ENCODE measurements at places on chromosomes 5 and 9. TPM values are rescaled to one million over a fixed set of nuclear protein-coding genes. Genes with fewer than 3 reads are reported as not detected.

The KCNV2 gene
- not detected for total RNA-seq

The ST8SIA4 gene
- 0.26 TPM for total RNA-seq

The RLN2 gene
- not detected for total RNA-seq

The CNTNAP3B gene
- total RNA-seq: 25.0 TPM

The PAEP gene
- total RNA-seq: not detected

The SPATA31E1 gene
- not detected for total RNA-seq

The TUSC1 gene
- total RNA-seq: 7.1 TPM

The ACO1 gene
- 63.0 TPM for total RNA-seq

The CKMT2 gene
- 2.8 TPM for total RNA-seq

The OR1L8 gene
- 0.13 TPM for total RNA-seq

The LRRC19 gene
- total RNA-seq: not detected

The SH3RF2 gene
- total RNA-seq: 1.8 TPM

The FIBCD1 gene
- total RNA-seq: 0.26 TPM

The BNC2 gene
- total RNA-seq: 12.3 TPM

The PDE6A gene
- total RNA-seq: not detected

The TMEM161B gene
- 9.6 TPM for total RNA-seq

The ADAMTS16 gene
- not detected for total RNA-seq

The SHB gene
- 26.6 TPM for total RNA-seq

The SPATA31A3 gene
- not detected for total RNA-seq

The GPX8 gene
- total RNA-seq: 91.9 TPM

The YTHDC2 gene
- total RNA-seq: 17.4 TPM

The LCN12 gene
- total RNA-seq: 0.37 TPM

The TPPP gene
- 0.93 TPM for total RNA-seq

The ADAMTSL1 gene
- 115 TPM for total RNA-seq

The SLC46A2 gene
- total RNA-seq: not detected

The C9orf50 gene
- 0.13 TPM for total RNA-seq

The SYNPO gene
- 17.6 TPM for total RNA-seq

The SHISAL2B gene
- not detected for total RNA-seq

The BTNL8 gene
- not detected for total RNA-seq

The SLIT3 gene
- 42.5 TPM for total RNA-seq

The LHX3 gene
- total RNA-seq: not detected

The BTNL9 gene
- not detected for total RNA-seq

The CETN3 gene
- 13.5 TPM for total RNA-seq

The DNLZ gene
- total RNA-seq: 9.9 TPM

The ALDH7A1 gene
- total RNA-seq: 53.8 TPM

The LMX1B gene
- not detected for total RNA-seq

The FYB1 gene
- total RNA-seq: 0.26 TPM

The PCDHB11 gene
- 0.44 TPM for total RNA-seq

The CCL27 gene
- not detected for total RNA-seq

The GPR21 gene
- 0.87 TPM for total RNA-seq

The ZNF300 gene
- 4.9 TPM for total RNA-seq

The MLANA gene
- not detected for total RNA-seq

The C9 gene
- 0.25 TPM for total RNA-seq

The PIP5K1B gene
- 0.06 TPM for total RNA-seq

The SLC36A3 gene
- total RNA-seq: not detected

All from aortic smooth muscle cell (primary cell).